ENCODE measurements at places on chromosomes 5 and 9. TPM values are rescaled to one million over a fixed set of nuclear protein-coding genes. Genes with fewer than 3 reads are reported as not detected.

- no peak overlapping the region for H3K4me3 ChIP-seq
- peaks cover 87% of the 10 kb centered on the region for H3K36me3 ChIP-seq
- no peaks in the 10 kb centered on the region for H3K4me1 ChIP-seq
- H3K27ac ChIP-seq, result no peak overlapping the region
- DNase-seq, result no peak
- H3K27me3 ChIP-seq, result no peaks in the 10 kb centered on the region
Measured at GRCh38 chr5:32254881-32255539, 57.7 kb downstream of the MTMR12 start.

- no peak overlapping the region for H3K4me3 ChIP-seq
- H3K4me1 ChIP-seq, result no peaks in the 10 kb centered on the region
- H3K36me3 ChIP-seq, result no peaks in the 10 kb centered on the region
- no peak for DNase-seq
- H3K27ac ChIP-seq, result no peak overlapping the region
- H3K27me3 ChIP-seq, result no peaks in the 10 kb centered on the region
Measured at GRCh38 chr9:12060067-12060466, 633.1 kb upstream of the TYRP1 start.

- H3K27me3 ChIP-seq, result no peaks in the 10 kb centered on the region
- no peaks in the 10 kb centered on the region for H3K4me1 ChIP-seq
- DNase-seq, result peak; percentile 34
- no peak overlapping the region for H3K4me3 ChIP-seq
Measured at GRCh38 chr9:117916291-117916690, 212.1 kb downstream of the TLR4 start.

GRCh38 chr9:97830884-97831829, 21.9 kb upstream of the FOXE1 start:
- no peak overlapping the region for H3K27ac ChIP-seq
- no peak for DNase-seq
- H3K36me3 ChIP-seq, result no peaks in the 10 kb centered on the region
- no peaks in the 10 kb centered on the region for H3K27me3 ChIP-seq

DNA sequence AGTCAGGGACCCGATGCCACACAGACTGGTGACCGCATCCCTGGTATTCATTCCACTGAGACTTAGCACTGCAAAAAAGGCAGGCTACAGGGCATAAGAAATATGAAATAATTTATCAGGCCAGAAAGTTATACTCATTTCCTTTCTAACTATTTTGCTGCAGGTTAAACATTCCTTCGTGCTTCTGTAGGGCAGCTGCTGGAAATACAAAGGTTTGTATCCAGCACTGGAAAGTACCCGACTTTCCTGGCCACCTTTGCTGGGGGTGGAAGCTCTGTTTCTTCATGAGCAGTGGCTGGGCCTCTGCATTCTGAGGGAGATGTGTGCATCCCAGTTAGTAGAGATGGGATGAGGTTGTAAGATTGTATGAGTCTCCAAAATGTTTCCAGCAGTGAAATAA, 478.6 kb upstream of the WWC1 start:
- no peak overlapping the region for H3K27ac ChIP-seq
- H3K36me3 ChIP-seq, result no peaks in the 10 kb centered on the region
- no peaks in the 10 kb centered on the region for H3K27me3 ChIP-seq
- H3K4me1 ChIP-seq, result no peaks in the 10 kb centered on the region

DNA sequence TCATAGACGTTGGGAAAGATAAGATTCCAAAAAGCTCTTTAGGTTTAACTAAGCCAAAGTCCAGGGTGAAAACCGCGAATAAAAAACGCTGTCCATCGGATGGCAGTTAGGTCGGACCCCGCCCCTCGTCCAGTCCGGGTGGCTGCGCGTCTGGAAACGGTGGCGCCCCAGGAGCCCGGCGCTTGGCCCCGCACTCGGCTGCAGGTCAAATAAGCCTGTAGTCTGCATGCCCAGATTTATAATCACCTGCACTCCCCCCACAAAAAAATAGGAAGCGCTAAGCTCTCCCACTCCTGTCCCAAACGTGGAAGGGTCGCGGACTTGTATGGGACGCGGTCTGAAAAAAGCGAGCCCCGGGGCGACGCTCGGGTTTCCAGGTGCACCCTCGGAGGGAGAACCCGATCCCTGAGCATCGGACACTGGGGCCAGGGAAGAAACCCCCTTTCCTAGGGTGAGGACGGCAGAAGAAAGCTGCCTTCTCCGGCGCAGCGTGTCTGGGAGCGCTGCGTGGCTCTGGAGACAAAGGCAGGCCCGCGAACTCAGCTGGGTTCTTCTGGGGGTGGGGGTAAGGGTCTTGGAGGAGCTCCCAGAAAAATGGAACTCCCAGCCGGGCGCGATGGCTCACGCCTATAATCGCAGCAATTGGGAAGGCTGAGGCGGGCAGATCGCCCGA, 923 bp upstream of the ZBTB5 start:
- H3K4me3 ChIP-seq, result peak overlapping the region; percentile 90
- DNase-seq, result no peak
- peak overlapping the region; percentile 70 for H3K27ac ChIP-seq
- no peaks in the 10 kb centered on the region for H3K36me3 ChIP-seq

DNA sequence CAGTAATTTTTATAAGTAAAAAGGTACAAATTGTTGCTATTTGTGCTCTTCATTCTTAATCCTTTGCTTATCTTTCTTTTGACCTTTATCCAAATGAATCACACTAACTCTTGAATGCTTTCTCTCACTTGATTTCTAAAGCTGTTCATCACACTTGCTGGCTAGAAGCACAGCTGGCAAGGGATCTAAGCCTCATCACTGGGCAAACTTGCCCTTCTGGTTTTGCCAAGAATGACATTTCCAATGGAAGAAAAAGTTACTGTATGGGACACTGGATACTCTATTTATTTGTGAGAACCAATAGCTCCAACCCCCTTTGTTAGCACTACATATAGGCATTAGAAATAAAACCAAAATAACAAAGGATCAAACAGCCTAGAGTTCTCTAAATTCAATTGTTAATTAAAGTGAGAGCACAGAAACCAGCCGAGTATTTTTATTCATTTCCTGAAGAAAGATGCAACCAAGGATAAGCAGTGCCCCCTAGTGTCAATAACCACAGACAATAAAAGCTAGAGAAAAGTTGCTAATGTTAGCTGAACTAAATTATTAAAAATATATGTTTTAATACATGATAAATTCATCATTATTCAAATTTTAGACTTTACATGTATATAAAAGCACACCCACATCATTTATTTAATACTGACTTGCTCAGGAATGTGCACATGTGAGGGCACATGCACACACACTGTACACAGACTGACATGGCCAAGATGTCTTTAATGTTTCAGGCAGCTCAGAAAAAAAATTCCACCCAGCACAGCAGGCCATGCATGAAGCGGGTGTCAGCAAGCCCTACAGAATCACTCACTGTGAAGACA, 59.8 kb upstream of the POU5F2 start:
- no peaks in the 10 kb centered on the region for H3K36me3 ChIP-seq
- H3K27ac ChIP-seq, result no peak overlapping the region
- no peaks in the 10 kb centered on the region for H3K27me3 ChIP-seq

DNA sequence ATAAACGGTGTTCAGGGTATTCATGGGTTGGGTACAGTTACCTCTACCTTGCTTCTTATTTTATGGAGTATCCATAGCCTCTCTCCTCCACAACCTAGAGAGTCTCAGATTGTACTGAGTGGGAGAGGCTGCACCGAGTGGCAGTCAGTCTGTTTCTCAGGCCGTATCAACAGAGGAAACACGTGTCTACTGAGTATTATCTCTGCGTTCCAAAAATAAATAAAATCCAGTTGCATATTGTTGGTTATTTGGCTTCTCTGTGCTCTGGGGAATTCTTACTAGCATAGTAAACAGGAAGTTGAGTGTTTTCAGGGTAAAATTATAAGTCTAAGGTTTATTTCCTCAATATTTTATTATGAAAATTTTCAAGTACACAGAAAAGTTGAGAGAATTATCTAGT, 231.0 kb downstream of the ARHGEF28 start:
- DNase-seq, result no peak
- H3K36me3 ChIP-seq, result no peaks in the 10 kb centered on the region
- H3K4me3 ChIP-seq, result no peak overlapping the region
- no peak overlapping the region for H3K27ac ChIP-seq

DNA sequence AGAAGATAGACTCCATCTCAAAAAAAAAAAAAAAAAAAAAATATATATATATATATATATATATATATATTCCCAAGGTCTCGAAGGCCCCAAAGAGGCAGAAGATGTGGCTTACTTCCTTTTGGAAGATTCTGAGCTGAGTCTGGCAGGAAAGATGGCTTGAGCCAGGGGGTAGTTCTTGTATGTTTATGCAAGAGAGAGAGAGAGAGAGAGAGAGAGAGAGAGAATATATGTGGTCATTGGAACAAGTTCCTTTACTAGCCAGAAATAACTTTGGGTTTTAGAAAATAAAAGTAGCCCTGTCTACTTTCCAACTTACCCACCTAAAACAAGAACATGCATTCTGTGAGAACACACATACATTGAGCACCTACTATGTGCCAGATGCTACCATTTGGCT, 17.6 kb downstream of the NCS1 start:
- H3K27me3 ChIP-seq, result no peaks in the 10 kb centered on the region
- DNase-seq, result no peak
- no peak overlapping the region for H3K4me3 ChIP-seq

GRCh38 chr9:77177143-77177893, at the start of gene VPS13A:
VPS13A (plus strand) TSS chr9:77177534; CDS start chr9:77177705, 171 bp downstream.
- DNase-seq, result peak; percentile 94
- H3K4me3 ChIP-seq, result peak within 1 kb of the TSS; percentile 60
- peaks cover 18% of the 10 kb centered on the region for H3K4me1 ChIP-seq
- no peaks in the 10 kb centered on the region for H3K27me3 ChIP-seq
- H3K36me3 ChIP-seq, result no peaks in the 10 kb centered on the region
- H3K27ac ChIP-seq, result peak within 1 kb of the TSS; percentile 92

GRCh38 chr5:129125819-129126218, 31.3 kb downstream of the ISOC1 start:
- peak; percentile 20 for DNase-seq
- H3K27ac ChIP-seq, result no peak overlapping the region
- H3K36me3 ChIP-seq, result no peaks in the 10 kb centered on the region
- H3K4me3 ChIP-seq, result peak overlapping the region; percentile 12
- peaks cover 12% of the 10 kb centered on the region for H3K4me1 ChIP-seq

GRCh38 chr5:114210662-114211061, 151.2 kb upstream of the KCNN2 start:
- H3K36me3 ChIP-seq, result no peaks in the 10 kb centered on the region
- no peaks in the 10 kb centered on the region for H3K4me1 ChIP-seq
- no peak overlapping the region for H3K27ac ChIP-seq
- no peak for DNase-seq

DNA sequence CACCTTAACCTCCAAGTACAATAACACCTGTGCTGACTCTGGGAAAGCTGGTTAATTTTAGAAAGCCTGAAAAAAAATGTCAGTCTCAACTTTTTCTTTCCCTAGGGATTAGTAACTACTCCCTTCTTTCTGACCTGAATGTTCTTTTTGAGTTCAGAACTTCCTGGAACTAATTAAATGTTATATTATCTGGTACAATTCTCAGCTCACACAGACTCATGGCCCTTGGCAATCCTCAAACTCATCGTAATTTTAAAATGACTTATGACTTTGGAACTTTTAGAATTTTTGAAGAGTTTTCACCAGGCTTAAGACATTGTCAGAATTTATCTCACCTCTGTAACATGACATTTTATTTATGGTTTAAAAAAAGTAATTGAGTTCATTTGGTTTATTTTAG, 315.0 kb downstream of the FER start:
- no peaks in the 10 kb centered on the region for H3K4me1 ChIP-seq
- H3K36me3 ChIP-seq, result no peaks in the 10 kb centered on the region
- DNase-seq, result no peak
- H3K27me3 ChIP-seq, result no peaks in the 10 kb centered on the region
- H3K27ac ChIP-seq, result no peak overlapping the region
- H3K4me3 ChIP-seq, result no peak overlapping the region

- no peak overlapping the region for H3K27ac ChIP-seq
- no peak for DNase-seq
- no peaks in the 10 kb centered on the region for H3K36me3 ChIP-seq
- H3K4me3 ChIP-seq, result no peak overlapping the region
- H3K4me1 ChIP-seq, result no peaks in the 10 kb centered on the region
- H3K27me3 ChIP-seq, result no peaks in the 10 kb centered on the region
Measured at GRCh38 chr9:3458806-3459475, 66.9 kb downstream of the RFX3 start.

DNA sequence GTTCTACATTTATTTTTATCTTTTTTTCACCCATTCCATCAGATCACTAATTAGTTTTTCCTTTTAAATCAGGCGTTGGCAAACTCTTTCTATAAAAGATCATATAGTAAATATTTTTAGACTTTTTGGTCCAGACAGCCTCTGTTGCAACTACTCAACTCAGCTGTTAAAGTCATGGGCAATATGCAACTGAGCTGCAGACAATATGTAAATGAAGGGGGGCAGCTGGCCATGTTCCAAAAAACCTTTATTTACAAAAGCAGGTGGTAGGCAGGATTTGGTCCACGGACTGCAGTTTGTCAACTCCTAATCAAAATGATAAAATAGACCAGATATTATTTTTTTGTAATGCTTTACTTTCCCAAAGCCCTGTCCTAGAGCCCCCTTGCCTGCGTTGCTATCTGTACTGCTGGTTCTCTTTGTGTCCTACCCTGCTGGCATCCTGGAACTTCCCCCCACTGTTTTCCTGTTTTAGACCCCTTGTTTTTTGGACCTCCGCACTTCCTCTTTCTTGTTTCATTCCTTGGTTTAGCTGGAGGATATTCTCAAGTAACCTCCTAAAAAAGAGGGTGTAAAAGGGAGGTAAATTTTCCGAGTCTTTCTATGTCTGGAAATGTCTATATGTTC, 24.7 kb upstream of the TNFSF8 start:
- H3K36me3 ChIP-seq, result no peaks in the 10 kb centered on the region
- no peaks in the 10 kb centered on the region for H3K27me3 ChIP-seq
- DNase-seq, result peak; percentile 18
- no peak overlapping the region for H3K4me3 ChIP-seq

DNA sequence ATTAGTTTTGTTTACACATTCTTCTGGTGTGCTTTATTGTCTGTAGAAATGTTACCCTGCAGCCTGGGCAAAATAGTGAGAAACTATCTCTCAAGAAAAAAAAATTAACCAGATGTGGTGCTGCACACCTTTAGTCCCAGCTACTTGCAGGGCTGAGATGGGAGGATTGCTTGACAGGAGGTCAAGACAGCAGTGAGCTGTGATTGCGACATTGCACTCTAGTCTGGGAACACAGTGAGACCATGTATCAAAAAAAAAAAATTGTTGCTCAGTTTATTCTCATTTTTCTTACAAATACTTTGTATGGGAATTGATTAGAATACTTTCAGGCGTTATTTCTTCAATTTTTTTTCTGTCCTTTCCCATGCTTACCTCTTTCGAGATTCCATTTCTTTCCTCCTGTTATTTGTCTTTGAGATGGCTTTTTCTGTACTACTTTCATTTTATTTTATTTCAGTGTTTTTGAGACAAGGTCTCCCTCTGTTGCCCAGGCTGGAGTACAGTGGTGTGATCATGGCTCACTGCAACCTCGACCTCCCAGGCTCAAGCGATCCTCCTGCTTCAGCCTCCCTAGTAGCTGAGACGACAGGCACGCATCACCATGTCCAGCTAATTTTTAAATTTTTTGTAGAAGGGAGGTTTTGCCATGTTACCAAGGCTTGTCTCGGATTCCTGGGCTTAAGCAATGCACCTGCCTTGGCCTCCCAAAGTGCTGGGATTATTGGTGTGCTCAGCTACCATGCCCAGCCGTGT, 24.9 kb downstream of the TENT2 start:
- H3K27ac ChIP-seq, result no peak overlapping the region
- DNase-seq, result no peak
- no peaks in the 10 kb centered on the region for H3K27me3 ChIP-seq
- no peaks in the 10 kb centered on the region for H3K4me1 ChIP-seq
- H3K36me3 ChIP-seq, result peaks cover 43% of the 10 kb centered on the region
- H3K4me3 ChIP-seq, result no peak overlapping the region

Gene LTC4S
- total RNA-seq, result 3.8 TPM

Gene SLCO4C1
- 0.42 TPM for total RNA-seq

Gene NSD1
- total RNA-seq, result 145 TPM

Measured in B cell (primary cell).